NCI-H2171 treated with DMSO at 0.1 percent for 48 hours (cell line): ENCODE measurements at places on chromosomes 13 and 19.
A peak's percentile ranks its signal among the peaks of the same experiment; 100 is the strongest.

DNA sequence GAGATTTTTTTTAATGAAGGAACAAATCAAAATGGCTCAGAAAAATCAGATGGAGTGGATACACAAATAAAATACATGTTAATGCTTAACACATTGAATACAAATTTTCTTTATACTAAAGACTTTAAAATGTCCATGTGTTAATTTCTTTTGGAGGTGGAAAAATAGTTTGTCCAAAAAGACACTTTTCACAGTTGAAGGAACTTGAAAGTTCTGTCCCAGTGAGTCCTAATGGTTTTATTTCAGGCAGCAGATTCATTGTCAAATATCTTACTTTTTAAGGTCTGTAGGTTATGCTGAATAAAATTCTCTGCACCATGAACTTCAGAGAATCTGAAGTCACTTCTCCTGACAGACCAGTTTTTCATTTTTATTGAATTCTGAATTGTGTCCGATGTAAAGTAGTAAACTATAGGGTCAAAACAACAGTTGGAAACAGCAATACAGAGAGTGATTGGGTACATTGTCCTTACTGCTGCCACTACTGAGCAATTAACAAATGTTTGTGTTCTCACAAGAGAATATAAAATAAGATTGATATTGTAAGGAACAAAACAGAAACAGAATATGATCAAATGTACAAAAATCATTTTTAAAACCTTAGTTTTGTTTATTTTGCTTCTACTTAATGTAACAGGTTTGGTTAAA lies 1.6 kb downstream of the LPAR6 start:
- DNase-seq = no peak

DNA sequence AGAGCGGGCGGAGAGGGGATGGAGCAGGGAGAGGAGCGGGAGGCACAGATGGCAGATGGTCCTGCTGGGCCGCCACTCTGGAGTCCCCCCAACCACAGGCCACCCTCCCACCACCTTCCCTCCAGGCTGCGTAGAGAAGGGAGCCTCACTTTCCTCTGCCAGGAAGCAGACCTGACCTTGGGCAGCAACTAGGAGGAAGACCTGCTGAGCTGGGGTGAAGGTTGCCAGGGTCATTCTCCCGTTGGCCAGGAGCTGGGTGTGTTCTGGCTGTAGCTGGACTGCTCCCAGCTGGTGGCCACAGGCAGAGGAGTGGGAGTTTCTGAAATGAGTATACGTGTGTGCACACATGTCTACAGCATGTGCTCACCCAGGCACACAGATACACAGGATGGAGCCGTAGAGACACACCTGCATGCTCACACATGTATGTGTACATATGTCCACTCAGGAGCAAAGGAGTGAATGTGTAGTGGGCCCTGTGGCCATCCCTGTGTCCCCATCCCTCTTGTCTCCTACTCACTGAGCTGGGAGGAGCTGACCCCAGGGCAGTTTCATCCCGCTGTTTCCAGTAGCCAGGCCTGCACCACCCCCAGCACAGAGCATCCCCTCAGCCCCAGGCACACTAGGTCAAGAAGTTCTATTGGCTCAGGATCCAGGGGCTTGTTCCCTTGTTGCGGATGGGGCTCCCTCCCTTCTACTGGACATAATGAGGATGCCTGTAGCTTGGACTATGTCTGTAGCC lies 53.0 kb downstream of the CHST8 start:
- no peak for DNase-seq

DNA sequence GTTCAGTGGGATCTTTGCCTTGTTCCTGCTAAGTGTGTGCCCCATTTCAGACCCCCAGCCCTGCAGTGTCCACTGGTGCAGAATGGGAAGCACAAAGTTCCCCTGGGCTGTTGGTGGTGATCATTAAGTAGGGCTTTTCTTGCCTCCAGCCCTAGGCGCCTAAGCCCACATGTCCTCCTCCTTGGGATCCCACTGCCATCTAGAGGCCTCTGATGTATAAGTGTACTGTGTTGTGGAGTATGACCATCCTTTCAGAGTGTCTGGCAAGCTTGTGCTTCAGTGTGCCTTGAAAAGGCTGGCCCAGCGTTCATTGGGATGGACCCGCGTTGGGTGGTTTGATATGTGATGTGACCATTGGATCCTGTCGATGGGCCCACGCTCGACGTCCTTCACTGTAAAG lies 71.2 kb downstream of the WASF3 start:
- no peak for DNase-seq

DNA sequence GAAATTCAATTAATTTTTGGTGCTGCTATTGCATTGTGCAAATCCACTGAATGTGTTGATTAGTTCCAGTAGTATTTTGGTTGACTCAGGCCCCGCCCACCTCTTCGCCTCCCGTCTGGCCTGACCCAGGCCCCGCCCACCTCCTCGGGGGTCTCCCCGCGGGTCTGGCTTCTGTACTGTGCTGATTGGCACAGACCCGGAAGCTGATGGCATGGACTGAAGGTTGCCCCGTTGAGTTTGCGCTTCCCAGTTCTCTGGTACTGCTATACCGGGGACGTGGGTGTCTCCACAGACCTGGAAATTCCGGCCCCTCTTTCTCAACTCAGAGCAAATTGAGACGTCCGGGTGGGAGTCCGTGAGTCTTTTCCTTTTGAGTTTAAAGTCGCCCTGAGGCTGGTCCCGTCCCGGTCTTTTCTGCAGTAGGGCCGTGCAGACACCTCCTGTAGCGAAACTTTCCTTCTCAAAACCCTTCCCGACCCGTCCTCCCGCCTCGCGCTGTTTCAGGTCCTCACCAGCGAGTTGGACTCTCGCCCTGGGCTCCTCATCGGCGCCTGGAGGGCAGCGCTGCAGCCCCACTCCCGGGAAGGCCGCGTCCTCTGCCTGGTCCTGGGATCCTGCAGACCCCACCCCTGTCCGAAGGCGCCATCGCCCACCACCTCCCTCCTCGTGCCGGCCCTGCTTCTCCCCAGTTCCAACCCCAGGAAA lies 14.8 kb downstream of the ZNF701 start:
- no peak for DNase-seq

DNA sequence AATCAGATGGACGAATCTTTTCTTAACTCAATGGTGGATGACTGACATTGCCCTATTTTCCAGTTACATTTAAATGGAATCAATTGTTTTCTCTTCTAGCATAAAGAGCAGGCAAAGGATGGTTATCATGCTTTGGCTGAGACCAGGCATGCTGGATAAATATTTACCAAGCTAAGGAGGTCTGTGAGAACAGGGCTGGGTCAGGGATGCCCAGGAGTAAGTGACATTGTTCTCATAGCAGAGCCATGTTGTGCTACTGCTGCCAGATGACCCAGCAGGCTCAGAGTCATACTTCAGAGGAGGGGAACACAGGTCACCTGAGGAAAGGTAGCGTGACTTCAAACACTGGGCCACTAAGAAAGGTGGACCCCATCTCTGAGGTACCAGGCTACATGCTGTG lies 116.0 kb upstream of the RNF113B start:
- DNase-seq = no peak

DNA sequence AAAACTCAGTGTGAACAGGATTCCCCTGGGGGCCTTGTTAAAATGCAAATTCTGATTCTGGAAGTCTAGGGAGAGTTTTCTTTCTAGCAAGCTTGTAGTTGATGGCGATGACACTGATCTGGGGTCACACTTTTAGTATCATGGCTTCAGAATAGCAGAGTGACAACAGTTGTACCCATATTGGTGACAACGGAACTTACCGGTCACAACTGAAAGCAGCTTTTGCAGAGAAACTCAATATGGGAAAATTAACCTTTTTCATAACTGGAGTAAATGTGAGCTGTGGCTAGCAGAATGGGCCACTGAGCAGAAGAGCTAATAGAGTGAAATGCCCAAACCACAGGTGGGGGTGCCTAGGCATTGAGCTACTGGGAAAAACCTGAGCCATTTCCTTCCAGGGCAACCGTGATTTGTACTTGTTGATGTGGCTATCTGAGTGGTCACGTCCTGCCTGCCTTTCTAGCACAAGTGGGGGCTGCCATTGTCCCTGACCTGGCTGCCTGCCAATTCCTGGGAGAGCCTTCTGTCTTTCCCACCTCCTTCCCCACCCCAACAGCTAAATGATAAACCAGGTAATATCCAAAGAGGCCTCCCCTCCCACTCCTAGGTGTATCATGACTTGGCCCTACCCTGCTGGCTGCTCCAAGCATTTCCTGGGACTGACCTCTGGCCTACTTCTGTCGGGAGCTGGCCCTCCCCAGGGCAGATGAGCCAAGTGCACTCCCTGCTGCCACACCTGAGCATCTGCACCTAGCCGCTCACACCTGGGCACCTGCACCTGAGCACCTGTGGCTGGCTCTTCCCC lies 1.7 kb upstream of the SLC10A2 start:
- peak; percentile 28 for DNase-seq

GRCh38 chr13:94851576-94851975 lies 139.2 kb upstream of the SOX21 start:
- DNase-seq = no peak

- DNase-seq = no peak
These were observed 614.5 kb downstream of the TBC1D4 start for GRCh38 chr13:74867460-74867859.

GRCh38 chr19:31054430-31054829 lies 294.8 kb downstream of the TSHZ3 start:
- no peak for DNase-seq

DNA sequence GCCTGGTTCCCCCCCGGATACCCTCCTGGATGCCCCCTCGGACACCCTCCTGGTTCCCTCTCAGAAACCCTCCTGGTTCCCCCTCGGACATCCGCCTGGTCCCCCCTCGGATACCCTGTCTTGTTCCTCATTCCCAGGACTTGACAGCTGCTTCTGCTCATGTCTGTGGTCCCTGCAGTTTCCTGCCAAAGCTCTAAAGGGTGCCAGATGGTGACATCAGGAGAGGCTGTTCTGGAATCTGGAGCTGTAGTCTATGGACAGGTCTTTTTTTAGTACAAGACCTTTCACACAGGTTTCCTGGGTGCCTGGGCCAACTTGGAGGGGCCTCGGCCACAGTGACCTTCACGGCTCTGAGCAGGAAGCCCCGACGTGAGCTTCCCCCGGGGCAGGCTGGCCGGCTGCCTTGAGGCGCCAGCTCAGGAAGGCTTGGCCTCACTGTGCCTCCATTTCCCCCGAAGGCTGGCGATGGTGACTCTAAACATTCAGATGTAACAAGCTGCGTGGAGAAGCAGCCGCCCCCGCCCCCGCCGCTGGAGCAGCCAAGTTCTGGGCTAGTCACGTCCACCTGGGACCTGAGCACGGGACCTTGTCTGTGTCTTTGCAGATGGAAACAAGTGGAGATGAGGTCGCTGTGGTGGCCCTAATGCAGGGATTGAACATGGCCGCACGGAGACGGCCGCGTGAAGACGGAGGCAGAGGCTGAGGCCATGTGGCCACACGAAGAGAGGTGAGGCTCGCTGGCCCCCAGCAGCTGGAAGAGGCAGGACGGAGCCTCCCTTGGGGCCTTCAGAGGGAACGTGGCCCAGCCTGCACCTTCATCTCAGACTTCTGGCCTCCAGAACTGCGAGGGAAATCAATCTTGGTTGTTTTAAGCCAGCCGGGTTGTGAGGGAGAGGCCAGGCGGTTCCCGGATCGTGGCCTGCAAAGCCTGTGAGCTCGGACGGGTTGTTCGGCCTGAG lies 12.7 kb downstream of the SGTA start:
- peak; percentile 49 for DNase-seq

- no peak for DNase-seq
These were observed 36.0 kb downstream of the MBNL2 start for GRCh38 chr13:97257800-97258799.

DNA sequence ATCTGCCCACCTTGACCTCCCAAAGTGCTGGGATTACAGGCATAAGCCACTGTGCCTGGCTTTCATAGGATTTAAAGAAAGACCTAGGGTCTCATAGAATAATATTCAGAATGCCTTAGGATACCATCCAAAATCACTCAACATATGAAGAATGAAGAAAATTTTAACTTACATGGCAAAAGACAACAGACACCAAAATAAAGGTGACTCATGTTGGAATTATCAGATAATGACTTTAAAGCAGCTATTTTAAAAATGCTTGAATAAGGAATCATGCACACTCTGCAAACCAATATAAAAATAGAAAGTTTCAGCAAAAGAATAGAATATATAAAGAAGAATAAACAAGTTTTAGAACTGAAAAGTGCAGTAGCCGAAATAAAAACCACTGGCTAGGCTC lies 29.3 kb downstream of the ZNF566 start:
- no peak for DNase-seq

DNA sequence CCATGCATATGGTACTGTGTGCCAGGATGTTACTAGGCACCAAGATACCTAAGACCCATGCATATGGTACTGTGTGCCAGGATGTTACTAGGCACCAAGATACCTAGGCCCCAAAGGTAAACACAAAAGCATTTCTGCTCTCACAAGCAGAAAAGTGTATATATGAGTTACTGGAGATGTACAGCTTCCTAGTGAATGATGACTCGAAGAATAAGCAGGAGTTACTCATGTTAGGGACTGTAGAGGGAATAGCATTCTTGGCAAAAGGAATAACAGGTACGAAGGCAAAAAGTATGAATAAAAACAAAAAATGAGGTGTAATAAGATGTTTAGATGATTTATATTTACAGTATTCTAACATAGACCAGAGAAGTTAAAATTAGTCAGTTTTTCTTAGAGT lies 383.7 kb downstream of the DIAPH3 start:
- peak; percentile 16 for DNase-seq

DNA sequence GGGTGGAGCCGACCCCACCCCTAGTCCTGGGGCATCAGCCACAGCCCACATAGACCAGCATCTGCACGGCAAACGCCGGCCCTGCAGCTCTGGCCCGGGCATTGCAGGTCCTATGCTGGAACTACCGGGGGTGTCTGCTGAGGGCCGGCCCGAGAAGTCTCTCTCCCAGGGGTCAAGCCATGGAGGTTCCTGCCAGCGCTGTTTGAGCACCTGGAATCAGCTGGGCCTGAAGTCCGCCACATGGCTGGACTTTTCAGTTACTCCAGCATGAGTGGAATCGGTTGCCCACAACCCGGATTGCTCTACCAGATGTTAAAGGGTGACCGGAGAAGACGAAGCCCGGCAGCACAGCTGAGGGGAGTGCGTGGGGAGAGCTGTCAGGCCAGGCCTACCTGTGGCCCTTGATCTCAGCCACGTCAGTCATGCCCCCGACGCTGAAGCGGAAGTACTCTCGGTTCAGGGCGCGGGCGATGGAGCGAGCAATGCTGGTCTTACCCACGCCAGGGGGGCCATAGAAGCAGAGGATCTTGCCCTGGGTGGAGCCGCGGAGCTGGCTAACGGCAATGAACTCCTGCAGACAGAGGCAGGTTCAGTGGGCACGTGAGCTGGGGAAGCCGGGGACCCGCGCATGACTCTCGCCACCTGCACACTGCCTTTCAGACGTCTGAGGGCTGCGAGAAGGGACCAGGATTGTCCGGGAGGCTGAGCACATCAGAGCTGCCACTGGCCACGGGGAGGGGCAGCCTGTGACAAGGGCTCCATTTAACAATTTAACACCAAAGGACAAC lies 8.7 kb downstream of the RPL36 start:
- no peak for DNase-seq

DNA sequence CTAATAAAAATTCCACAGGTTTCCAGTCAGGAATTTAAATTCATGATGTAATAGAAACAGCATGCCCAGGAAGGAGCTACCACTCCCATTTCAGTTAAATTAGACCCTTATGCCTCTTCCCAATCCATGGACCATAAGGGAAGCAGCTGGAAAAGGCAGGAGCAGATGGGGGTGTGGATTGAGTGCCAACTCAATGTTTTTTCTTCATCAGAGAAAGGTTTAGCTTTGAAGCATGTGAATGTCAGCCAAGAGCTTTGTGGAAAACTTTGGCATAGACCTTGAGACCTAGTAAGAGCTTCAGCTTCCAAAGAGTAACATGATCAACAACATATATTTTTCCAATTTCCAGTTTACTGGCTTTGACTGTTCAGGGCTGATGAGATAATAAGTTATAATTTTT lies 2139.9 kb downstream of the PCDH9 start:
- DNase-seq = peak; percentile 10
